Activated CD4-positive, alpha-beta memory T cell treated with anti-CD3 and anti-CD28 coated beads for 36 hours (primary cell): ENCODE measurements at places on chromosomes 12 and 14.

DNA sequence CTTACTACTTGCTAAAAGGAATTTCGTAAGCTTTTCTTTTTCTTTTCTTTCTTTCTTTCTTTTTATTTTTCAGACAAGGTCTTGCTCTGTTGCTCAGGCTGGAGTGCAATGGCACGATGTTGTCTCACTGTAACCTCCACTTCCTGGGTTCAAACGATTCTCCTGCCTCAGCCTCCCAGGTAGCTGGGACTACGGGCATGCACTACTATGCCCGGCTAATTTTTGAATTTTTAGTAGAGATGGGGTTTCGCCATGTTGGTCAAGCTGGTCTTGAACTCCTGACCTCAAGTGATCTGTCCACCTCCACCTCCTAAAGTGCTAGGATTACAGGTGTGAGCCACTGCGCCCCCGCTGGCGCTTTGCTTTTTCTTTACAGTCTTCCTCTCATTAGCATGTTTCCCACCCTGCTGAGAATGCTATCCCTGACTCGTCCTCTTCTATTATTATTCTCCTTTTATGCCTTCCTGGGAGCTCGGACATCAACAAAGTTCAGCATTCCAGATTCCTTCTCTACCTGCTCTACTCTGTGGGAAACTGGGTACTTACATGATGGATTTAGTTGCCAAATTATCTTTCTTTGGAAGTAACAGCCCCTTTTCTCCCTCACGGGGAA is 3.1 kb downstream of the MTHFD1 start:
- DNase-seq = no peak

GRCh38 chr12:12408265-12408690 is 51.4 kb downstream of the BORCS5 start:
- no peak for DNase-seq

- DNase-seq = no peak
Measured at GRCh38 chr12:73632661-73633060, 905.0 kb upstream of the ATXN7L3B start.

DNA sequence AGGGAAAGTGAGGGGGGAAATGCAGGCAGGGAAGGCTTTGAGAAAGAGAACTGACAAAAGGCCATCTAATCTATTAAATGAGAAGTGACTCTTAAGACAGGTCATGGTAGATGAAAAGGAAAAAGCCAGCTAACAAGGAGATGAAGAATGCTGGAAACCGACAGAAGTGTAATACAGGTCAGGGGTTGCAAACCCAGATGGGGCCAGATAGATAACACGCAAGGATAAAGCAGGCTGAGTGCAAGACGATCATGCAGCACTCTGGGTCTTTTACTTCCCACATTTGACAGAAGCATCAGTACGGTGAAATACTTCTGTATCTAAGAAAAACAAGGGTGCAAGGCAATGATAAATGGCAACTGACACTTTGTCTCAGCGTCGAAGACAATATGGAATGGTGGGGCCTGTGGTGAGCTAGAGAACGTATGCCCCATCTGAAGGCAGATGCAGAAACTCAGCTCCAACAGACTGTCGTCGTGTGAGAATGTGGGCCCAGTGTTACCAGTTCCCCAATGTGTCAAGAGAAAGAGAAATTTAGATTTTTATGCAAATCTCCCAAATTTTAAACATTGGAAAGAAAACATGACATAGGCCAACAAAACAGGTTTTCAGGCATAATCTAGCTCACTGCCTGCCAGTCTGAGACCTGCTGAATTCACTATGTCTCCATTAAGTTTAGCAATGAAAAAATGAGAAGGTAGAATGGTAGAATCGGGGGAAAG is 187.4 kb downstream of the PHLDA1 start:
- no peak for DNase-seq

DNA sequence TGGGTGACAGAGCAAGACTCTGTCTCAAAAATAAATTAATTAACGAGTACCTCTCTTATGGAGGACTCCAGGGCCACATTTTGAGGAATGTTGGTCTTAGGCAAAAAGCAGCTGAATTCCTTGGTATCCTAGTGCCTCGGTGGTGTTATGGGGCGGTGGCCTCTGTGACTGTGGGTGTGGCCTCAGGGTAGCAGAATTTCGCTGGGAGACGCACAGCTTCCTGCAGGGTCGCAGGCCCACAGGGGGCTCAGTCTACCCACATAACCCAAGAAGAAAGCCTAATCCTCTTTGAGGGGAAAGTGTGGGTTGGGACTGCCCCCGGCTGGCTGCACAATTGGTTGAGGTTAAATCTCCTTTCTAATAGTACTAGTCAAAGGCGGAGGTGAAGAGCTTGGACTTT is 11.2 kb upstream of the SERPINA4 start:
- no peak for DNase-seq

GRCh38 chr14:31208546-31209424 is 1.2 kb upstream of the HECTD1 start:
- DNase-seq = peak; percentile 60

- DNase-seq = no peak
Measured at GRCh38 chr14:98059106-98059505, 1212.9 kb downstream of the BCL11B start.

GRCh38 chr14:60655119-60655897 is 6.0 kb upstream of the SIX1 start:
- no peak for DNase-seq

- no peak for DNase-seq
Measured at GRCh38 chr14:92447416-92448197, 66.0 kb upstream of the RIN3 start.

GRCh38 chr14:67576216-67576955 is 23.7 kb downstream of the PIGH start:
- DNase-seq = no peak

DNA sequence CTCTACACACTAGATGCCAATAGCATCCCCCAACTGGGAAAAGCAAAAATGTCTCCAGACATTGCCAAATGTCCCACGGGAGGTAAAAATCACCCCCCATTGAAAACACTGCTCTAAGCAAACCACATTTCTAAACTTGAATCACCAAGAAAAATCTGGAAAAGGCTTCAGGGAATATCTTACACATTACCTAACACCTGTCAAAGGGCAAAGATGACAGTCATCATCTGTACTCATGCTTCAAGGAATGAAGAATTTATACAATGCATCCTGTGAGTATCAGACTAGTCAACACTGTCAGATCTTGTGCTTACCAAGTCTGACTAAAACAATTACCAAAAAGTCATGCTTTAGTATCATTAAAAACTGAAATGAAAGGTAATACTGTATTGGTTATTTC is 161.6 kb upstream of the SOX5 start:
- no peak for DNase-seq

GRCh38 chr14:104250175-104250574 is 111.8 kb downstream of the KIF26A start:
- no peak for DNase-seq
